ENCODE measurements at places on chromosomes 3 and 15. TPM values are rescaled to one million over a fixed set of nuclear protein-coding genes. Genes with fewer than 3 reads are reported as not detected.

- DNase-seq: no peak
Measured at GRCh38 chr15:35934383-35935049, 388.6 kb upstream of the DPH6 start.

GRCh38 chr15:26177816-26178215, 314.7 kb upstream of the ATP10A start:
- no peak for DNase-seq

GRCh38 chr15:96648866-96649265, 318.4 kb downstream of the NR2F2 start:
- DNase-seq: no peak

- DNase-seq: no peak
Measured at GRCh38 chr15:38555686-38556334, 8.8 kb downstream of the RASGRP1 start.

Gene IQCH
- total RNA-seq: 0.94 TPM

Gene AGBL1
- total RNA-seq: 0.19 TPM

DNA sequence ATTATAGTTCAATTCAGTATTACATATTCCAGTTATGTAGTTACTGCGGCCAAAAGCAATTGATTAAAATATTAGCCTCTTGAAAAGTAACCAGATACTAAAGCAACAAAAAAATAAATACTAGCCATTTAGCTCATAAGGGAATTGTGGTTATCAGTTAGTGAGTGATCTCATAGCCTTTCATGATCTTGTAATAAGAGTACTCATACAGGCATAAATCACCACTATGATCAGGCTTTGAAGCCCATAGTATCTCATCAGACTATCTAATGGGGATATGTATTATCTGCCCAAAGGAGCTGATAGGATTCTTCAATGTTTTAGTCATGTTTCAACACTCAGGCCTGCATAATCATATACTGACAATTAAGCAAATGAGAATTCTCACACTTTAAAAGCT, 184.1 kb upstream of the CCDC54 start:
- DNase-seq: no peak

- DNase-seq: no peak
Measured at GRCh38 chr3:33908250-33908851, 109.9 kb downstream of the PDCD6IP start.

DNA sequence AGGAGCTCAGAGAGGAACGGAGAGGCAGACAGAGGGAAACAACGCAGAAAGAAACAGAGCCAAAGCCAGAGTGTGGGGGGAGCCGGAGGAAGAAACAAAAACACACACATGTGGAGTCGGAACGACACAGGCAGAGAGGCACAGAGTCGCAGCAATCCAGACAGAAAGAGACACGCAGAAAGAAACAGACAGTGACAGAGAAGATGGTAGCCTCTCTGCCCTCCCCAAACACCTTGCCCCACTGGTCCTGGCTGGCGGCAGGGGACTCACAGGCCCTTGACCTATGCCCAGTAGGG, 1.7 kb downstream of the NCKIPSD start:
- DNase-seq: no peak

GRCh38 chr3:195806916-195807231, 4.9 kb downstream of the MUC4 start:
- DNase-seq: peak; percentile 50

All from cardiac septum (tissue), 1 donor.